ENCODE measurements at places on chromosomes 12 and 14.

DNA sequence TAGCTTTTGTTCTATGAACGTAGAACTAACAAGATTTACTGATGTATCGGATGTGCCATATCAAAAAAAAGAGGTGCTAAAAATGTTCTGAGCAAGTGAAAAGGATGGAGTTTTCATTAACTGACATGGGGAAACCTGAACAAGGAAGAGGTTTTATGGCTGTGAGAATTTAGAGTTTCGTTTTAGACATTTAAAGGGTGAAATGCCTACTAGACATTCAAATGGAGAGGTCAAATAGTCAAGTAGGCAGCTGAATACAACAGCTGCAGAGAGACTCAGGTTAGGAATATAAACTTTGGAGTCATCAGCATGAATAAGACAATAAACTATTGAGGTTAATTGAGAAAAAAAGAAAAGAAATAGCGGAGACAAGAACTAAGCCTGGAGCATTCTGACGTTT lies 364.9 kb upstream of the GARIN6 start:
- no peak for DNase-seq

DNA sequence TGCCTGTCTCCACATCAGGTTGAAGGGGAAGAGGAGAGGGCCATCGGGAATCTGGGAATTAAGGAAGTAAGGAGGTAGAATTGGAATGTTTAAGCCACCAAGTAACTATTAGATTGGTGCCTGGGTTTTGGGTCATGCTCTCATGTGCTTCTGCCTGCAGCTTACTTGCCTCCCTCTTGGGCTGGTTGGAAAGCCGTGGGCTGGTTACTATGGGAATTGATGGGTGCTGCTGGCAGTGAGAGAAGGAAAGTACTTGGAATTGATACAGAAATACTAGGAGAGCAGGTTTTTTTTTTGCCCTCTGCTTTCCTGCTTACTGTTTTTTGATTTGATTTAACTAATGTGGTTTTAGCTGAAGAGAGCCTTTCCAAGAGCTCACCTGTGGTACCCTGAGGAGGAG lies 493.5 kb upstream of the RGS6 start:
- no peak for DNase-seq

DNA sequence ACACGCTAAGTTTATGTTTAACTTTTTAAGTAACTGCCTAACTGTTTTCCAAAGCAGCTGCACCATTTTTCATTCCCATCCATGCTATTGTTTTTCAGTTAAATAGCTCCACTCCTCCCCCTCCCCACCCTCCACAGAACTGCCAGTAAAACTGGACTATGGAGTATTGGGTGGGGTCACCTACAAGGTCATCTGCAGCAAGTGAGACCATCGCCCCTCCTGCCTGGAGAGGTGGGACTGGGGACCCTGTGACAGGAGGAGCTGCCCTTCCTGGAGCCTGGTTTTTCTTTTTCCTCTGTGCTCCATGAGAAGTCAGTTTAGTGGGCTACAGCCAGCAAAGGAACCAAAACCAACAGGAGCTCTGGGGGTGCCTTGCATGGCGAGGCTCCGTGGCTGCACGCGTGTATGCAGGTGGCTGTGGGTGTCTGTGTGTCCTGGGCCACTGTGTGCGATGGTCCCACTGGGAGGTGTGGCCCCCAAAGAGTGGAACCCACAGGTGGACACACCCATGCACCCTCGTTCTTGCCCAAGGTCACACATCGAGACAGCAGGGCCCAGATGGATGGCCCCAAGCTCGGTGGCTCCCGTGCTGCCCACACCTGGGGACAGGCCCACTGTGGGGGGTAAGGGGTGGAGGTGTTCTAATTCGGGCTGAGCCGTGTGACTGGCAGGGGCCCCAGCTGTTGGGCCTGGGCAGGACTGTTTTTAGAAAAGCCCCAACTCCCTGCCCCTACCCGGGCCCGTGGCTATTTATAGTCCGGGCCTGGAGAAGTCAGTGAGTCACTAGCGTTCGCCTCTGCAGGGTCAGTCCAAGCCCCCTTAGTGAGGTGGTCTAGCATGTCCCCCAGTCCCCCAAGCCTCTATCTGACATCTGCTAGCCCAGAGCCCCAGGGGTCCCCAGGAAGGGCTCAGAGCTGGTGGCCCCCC lies 2.3 kb upstream of the ADSS1 start:
- no peak for DNase-seq

DNA sequence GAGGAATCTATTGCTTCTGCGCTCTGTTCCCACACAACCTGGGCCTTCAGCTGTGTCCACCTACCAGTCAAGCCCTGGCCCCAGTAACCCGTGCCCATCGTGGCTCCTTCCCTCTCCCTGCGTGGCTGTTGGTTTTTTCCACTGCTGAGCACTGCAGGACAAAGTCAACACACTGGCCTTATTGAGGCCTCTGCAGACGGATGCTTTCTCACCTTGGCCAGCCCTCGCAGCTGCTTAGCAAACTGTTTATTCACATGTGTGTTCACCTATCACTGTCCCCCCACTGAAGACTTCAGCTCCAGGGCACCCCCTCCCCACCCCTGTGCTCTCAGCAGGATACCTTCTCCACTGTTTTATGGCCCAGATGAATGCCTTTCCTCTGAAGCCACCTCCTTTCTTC lies 12.8 kb upstream of the GPX2 start:
- DNase-seq = no peak

- DNase-seq = no peak
Observed at GRCh38 chr14:22300646-22301045, 288.4 kb downstream of the DAD1 start.

GRCh38 chr12:115000038-115000437 lies 316.1 kb upstream of the TBX3 start:
- no peak for DNase-seq

DNA sequence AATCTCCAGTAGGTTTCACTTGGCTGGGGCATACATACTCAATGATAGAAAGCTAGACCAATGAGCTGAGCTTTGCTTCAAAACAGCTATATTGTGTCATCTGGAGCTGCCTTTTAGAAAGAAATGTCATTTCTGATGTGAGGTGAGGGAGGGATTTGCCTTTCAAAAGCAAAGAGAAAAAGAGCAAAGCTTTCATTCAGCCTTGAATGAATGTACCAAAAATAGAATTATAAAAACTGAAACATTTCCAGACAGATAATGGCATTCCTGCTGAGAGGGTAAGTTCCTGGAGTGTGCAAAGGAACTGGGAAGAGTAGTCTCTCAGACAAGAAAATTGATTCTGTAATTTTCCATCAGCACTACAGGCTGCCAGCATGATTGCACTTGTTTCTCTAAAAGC lies 710.0 kb downstream of the LRFN5 start:
- no peak for DNase-seq

DNA sequence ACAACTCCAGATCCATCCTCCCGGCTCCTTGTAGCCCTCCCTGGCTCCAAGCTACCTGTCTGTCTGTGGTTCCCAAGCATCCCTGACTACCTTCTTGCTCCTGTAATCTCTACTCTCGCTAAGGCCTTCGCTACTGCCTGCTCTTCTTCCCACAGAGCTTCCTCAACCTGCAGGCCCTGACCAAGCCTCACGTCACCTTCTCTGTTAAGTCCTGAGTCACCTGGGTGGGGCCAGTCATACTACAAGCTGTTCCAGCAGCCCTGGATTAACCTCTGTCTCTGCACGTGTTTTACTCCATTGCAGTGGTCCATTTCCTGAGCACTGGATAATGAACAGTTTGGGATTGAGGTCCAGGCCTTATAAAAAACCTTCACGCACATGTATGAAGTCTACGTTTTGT lies 770.7 kb downstream of the BCL11B start:
- no peak for DNase-seq

- DNase-seq = no peak
Observed at GRCh38 chr14:106218174-106218573, 691.8 kb downstream of the TMEM121 start.

DNA sequence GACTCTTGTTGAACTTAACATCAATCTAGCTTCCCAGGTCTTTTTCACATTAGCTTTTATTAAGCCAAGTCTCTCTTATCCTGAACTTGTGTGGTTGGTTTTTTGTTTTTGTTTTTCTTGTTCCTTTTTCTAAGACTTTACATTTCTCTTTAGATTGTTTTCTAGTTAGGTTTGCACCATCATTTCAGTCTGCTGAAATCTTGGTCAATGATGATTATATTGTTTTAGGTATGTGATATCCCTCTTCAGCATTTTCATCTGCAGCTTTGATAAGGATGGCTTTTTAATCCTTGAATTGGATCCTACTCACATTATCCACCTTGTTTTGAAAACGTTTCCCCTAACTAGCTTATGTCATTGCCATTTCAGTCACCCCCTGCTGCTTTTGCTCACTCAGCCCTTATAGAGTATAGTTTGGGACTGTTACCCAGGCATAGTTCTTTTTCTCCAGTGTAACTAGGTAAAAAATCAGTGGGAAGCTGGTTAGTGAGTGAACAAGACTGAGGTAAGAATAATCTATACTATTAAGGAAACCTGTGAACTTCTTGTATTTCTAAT lies 22.0 kb downstream of the YLPM1 start:
- no peak for DNase-seq

DNA sequence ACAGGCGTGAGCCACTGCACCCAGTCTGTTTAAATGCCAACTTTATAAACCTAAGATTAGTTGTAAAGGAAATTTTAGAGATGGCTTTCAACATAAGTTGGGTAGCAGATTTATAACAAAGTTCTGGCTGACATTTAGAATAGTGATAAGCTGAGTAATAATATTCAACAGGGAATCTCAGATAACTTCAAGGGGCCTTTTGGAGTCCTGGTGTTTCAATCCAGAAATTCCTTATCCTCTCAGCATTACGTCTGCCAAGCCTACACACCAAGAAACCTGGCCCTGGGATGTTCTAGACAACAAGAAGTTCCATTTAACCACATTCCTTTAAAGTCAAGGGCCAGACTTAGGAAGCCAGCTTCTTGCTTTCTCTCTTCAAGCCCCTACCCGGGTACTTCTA lies 59.5 kb upstream of the DYRK2 start:
- DNase-seq = no peak

DNA sequence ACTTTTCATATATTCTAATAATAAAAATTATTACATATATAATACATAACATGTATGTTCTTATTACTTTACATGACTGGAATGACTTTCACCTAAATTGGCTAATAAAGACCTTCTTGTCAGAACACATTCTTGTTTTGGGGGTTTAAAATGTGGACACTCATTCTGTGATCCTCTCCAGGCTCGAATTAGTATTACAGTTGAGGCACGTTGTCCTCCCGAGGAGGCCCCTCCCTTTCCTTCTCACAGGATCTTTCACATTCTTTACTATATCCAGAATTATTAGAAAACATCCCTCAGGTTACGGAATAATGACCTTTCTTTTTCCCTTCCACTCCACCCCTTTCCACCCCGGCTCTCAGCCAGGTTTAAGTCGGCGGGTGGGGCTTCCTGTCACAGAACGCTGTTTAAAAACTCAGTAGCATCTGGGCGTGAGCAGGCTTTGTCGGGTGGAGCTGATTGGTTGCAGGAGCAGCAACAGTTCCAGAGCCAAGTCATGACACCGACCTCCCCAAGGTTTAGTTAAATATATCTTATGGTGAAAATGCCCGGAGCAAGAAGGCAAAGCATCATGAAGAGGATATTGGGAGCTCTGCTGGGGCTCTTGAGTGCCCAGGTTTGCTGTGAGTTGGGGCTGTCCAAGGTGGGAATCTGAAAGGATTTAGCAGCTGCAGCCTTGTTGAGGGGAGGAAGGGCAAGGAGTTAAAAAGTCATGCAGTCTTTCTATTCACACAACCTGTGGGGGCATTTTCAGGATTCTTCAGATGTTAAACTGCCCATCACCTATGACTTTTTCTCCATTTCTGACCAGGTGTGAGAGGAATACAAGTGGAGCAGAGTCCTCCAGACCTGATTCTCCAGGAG lies 396.7 kb upstream of the OR4E1 start:
- no peak for DNase-seq

DNA sequence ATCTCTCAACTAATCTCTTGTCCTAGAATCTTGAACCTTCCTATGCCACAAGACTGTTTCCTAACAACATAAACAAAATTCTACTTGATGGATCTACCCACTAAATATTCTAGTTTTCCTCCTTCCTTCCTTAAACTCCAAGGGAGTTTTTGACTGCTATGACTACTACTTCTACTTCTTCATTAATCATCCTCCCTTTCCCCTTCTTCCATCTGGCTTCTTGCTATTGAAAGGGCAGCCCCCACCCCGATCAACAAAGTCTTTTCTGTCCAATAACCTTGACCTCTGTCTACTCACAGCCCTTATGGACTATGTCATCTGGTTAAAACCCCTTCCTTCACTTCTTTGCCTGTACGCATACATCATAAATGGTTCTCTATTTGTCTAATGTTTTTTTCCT lies 5.6 kb downstream of the LTA4H start:
- no peak for DNase-seq

DNA sequence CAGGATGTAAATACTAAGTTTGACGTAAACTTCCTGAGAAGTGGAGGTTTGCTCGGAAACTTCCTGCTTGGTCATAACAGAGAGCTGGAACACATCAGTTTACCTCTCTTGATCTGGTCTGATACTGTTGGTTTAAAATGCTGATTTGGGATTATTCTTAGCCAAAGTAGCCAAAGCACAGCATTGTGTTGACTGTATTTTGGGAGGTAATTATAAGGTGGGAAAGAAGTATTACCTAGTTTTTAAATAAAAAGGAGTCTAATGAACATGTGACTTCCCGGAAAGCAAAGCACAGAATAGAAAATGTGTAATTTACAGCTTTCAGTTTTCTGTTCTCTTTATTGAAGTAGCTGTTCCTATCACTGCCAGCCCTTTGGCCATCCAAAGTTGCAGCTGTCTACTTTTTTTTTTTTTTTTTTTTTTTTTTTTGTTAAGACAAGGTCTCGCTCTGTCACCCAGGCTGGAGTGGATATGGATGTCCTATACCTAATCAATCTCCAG lies 52.2 kb upstream of the SRP54 start:
- DNase-seq = no peak
